Cardiac muscle cell (in vitro differentiated cells and primary cell): ENCODE measurements at places on chromosomes 1 and 21. TPM values are rescaled to one million over a fixed set of nuclear protein-coding genes. Genes with fewer than 3 reads are reported as not detected.

The CRP gene
- not detected in 2 replicates for polyA plus RNA-seq

DNA sequence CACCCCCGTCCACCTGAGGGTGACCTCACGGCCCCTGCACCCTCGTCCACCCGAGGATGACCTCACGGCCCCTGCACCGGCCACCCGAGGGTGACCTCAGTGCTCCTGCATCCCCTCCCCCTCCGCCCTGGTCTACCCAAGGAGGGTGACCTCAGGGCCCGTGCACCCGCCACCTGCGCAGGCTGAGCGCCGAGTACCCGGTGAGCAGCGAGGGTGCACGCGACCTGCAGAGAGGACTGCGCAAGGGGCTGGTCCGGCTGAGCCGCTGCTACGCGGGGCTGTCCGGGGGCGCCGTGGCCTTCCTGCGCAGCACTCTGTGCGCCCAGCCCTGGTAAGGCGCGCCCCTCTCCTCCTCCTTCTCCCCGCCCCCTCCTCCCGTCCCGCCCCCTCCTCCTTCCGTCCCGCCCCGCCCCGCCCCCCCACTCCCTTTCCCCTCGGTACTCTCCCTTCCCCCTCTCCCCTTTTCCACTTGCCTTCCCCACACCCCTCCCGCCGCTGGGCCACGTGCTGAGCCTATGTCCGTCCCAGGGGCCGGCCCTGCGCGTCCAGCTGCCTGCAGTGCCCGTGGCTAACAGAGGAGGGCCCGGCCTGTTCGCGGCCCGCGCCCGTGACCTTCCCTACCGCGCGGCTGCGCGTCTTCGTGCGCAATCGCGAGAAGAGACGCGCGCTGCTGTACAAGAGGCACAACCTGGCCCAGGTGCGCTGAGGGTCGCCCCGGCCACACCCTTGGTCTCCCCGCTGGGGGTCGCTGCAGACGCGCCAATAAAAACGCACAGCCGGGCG is 28.4 kb downstream of the TRIM11 start:
- H3K27ac ChIP-seq, result no peak overlapping the region
- peak overlapping the region; percentile 6 for H3K4me3 ChIP-seq
- peaks cover 23% of the 10 kb centered on the region for H3K36me3 ChIP-seq
- peak; percentile 93 for DNase-seq
- peaks cover 1% of the 10 kb centered on the region for H3K27me3 ChIP-seq

The GRIK3 gene
- 0.27 TPM in 1 of 2 replicates, not detected in the other for polyA plus RNA-seq

DNA sequence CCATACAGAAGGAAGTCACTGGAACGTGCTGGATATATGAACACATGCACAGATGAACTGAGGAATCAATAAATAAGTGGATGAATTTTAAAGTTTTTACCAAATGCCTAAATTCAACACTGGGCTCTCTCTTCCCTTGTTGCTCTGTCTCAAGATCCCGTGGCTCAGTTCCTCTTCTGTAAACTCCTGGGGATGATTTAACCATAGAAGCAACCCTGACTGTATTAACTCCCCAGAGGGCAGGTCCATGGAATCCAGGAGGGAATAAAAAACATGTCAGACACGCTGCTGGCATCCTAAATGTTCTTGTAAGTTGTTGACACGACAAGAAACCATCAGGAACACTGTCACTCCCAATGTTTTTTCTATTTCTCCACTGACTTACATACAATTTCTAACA is 45.3 kb upstream of the GPR157 start:
- DNase-seq, result no peak
- H3K27ac ChIP-seq, result no peak overlapping the region
- no peaks in the 10 kb centered on the region for H3K4me1 ChIP-seq
- no peaks in the 10 kb centered on the region for H3K27me3 ChIP-seq
- H3K4me3 ChIP-seq, result no peak overlapping the region
